AG08395 (cell line): ENCODE measurements at places on chromosomes 1 and 21.

DNA sequence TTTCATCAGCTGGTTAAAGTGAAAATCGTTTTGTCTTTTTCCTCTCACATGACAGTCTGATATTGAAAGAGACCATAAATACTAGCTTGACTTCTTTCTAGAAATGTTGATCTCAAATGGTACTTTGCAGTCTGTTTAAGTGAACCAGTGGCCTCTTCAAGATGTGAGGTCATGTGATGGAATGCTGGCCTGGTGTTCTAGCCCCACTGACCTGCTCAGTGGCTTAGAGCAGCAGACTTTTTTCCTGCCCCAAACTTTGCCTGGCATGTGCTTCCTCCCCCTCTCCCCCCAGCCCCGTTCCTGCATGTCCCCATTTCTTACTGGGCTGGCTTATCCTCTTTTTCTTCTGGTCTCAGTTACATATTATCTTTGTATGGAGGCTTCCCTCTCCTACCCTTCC, 34.3 kb downstream of the ZYG11A start:
- DNase-seq = no peak

GRCh38 chr1:92485381-92486250, 1.1 kb downstream of the GFI1 start:
- DNase-seq = no peak

- no peak for DNase-seq
Measured at GRCh38 chr1:146051452-146051851, 29.9 kb upstream of the HJV start.

GRCh38 chr1:40985161-40985560, 5.7 kb downstream of the CTPS1 start:
- DNase-seq = no peak

DNA sequence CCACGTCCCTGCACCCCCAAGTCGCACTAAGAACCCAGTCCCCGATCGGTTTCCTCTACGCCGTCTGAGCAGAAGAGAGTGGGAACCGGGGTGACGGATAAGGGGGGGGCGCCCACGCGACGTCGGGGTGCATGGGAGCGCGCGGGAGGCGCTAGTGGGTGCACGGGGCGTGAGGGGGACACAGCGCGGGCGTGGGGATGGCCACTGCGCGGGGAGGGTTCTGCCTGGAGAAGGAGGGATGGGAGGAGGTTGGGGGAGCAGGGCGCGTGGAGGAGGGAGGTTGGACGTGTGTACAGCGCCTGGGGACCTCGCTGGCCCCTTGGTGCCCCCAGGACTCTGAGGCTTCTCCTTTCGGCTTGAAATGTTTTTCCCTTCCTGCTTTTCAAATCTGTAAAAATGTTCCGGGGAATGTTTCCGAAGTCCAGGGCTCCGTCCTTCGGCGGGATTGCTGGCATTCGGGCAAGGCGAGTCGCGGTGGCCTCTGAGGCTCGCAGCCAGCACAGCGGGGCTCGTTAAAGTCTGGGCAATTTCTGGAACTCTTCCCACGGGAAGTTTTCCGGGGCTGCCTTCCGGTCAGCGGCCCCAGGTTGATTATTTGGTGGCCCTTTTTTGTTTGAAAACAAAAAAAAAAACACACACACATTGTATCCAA, 13.1 kb downstream of the RNF220 start:
- DNase-seq = no peak

- DNase-seq = peak; percentile 70
Measured at GRCh38 chr1:24236789-24237371, 49.8 kb upstream of the IFNLR1 start.

DNA sequence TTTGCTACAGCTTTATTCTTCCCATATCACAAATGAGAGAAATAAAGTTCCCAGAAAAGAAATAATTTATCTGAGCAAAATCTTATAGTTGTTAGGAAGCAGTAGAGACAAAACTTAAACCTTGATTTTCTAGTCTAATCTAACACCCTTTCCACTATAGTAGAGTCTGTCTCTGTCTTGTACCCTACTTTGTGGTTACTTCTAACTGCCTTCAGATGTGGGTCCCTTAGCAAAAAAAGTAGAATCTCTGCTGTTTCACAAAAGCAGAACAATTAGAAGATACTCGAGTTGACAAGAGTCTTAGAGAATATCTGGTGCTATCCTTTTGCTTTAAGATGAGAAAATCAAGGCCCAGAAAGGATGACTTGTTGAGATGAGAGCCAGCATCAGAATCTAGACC, 48.1 kb upstream of the FGGY start:
- DNase-seq = no peak

DNA sequence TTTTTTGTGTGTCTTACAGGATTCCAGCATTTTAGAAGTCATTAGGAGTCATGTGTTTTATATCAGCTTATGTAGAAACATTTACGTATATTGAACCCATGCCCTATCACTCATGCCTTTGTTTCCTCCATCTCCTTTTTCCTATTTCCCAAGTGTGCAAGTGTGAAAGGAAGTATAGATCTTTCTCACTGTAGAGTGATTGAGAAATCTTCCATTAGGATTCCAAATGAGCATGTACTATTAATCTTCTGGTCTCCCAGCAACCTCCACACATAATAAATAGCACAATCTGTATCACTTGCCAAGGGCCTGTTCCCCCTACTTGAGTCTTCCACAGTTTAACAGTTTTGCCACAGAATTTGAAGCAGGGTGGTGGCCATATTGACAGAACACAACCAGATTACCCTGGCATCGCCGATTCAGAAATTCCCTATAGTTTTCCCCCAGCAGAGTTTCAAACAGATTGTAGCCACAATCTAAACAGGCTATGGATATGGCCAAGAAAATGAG, 1052.8 kb downstream of the TTLL7 start:
- DNase-seq = no peak

- DNase-seq = no peak
Measured at GRCh38 chr1:44424747-44425146, 19.7 kb downstream of the RNF220 start.

DNA sequence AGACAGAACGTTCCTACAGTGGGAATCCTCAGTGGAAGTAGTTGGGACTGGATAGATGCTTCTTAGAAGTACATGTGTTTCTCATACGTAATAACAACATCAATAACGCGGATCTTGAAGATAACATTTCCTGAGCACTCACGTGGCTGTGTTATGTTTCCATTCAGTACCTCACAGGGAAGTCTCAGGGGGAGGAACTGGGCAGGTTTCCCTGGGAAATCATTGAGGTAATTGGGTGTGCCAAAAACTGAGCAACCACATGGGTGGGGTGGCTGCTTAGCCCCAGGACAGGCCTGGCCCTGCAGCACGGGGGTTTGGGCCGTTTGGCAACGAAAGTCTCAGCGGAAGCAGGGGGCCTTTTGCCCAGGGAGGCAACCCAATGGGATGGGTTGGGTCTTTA, 133.8 kb downstream of the ZSCAN20 start:
- no peak for DNase-seq

DNA sequence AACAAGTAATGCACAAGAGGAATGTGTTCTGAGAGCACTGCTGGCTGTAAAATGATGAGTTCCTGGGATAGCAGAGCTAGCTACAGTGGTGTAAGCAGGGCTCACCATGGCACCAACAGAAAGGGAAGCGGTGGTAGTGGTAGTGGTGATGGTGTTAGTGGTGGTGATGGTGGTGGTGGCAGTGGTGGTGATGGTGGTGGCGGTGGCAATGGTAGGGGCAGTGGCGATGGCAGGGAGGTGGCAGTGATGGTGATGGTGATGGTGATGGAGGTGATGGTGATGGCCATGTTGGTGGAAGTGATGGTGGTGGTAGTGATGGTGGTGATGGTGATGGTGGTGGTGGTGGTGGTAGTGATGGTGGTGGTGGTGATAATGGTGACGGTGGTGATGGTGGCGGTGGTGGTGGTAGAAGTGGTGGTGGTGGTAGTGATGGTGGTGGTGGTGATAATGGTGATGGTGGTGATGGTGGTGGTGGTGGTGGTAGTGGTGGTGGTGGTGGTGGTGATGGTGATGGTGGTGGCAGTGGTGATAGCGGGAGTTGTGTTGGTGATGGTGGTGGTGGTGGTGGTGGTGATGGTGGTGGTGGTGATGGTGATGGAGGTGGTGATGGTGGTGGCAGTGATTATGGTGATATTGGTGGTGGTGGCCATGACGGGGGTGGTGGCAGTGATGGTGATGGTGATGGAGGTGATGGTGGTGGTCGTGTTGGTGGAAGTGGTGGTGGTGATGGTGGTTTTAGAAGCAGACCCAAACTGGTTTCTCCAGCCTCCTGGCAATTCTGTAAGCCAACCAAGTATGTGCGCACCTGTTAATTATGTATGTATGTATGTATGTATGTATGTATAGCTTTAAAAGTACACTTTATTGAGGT, 254.1 kb downstream of the TRABD2B start:
- DNase-seq = no peak

DNA sequence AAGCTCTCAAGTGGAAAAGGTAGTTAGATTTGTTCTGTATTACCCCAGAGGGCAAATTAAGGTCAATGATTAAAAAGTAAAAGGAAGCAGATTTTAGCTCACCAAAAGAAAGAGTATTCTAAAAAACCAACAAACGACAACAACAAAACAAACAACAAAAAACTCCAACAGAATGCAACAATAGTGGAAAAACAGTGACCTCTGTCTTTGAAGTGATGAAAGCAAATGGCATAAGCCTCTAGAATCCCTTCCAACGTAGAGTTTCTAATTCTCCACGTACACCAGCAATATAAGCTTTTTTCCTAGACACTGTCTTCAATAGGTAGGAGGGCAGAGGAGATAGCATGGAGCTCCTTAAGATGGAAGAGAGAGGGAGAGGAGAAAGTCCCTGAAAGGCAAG, 359.1 kb downstream of the TTLL7 start:
- DNase-seq = no peak

DNA sequence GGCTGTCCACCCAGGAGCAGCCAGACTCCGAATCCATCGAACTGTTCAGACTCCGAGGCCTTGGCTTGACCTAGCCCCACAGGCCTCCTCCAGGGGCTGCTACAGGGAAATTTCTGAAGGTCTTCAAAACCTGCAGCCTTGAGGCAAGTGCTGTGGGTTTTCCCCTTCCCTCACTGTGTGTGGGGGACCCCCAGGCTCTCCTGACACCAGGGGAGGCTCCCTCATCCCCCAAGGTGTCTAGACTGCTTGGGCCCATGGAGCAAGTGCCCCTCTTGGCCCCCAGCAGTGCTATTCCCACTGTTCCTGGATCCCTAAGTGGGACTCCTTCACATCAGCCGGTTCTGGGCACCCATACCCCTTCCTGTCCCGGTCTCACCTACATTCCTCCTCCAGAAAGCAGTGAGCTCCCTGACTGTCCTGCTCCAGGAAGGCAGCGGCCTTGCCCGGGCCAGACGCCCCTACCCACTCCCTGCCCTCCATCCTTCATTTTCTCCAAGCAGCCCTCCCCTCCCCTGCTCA, 814 bp downstream of the PAQR7 start:
- no peak for DNase-seq

DNA sequence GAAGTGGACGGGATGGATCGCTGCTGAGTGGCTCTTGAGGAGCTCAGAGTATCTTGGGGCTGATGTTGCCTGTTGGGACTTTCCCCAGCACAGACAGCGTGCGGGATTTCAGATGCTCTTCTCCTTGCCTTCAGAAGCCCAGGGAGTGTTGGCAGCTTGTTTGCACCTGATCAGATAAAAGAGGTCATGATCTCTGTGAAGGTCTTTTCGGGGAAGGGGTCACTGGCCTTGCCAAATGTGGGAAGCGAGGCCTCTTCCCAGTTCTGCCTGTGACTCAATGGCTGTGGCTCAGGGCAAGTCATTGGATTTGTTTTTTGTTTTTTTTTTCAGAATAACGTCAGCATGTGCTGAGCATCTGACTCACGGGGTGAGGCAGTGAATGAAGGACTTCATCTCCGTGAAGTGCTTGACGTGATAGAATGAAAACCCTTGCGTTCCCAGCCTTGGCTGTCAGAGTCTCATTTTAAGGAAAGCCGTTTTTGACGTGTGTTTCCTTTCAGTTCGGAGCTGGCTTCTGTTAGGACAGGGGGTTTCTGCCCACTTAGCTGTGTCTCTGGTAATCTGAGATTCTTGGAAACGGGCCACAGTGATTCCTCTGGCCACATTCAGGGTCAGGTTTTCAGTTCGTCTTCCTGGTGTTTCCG, 46.7 kb downstream of the GALNT2 start:
- peak; percentile 94 for DNase-seq

DNA sequence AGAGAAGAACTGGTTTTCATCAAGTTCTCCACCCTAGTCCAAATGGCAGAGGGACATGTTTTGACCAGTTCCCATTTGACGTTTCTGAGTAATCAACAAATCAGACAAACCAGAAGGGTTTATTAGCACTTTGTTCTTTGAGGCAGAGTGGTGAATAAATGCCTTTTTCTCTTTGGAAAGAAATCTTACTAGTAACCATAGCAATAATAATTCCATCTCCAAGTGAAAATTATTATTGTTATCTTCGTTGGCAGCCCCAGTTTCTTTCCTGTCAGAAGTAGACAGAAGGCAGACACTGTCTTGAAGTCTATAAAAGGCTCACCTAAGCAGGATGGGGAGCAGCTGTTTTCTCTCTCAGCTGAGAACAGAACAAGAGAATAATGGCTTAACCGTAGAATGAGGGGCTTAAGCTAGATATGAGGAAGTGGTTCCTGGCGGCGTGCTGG, 391.6 kb downstream of the PBX1 start:
- DNase-seq = no peak

DNA sequence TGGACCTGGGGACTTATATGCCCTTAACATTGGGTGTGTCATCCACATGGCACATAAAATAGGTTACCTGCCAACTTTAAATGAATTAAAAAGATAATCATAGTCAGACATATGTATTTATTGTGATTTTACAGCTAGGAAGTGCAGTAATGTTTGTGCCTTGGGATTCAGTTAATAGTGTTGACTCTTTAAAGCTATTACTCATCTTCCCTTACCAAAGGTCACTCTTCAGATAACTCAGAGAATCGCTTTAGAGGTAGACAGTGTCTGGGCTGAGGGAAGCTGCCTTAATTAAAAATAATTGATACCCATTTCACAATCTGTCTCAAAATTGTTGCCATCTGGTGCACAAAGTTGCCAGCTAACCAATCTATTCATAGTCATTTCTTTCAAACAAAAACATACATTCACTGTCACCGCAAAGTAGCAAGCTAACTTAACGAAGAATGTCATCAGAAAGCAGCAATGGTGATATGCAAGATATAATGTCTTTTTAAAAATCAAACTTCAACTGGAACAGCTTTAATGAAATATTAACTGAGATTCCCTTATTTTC, 3.0 kb upstream of the KRTAP15-1 start:
- DNase-seq = no peak

DNA sequence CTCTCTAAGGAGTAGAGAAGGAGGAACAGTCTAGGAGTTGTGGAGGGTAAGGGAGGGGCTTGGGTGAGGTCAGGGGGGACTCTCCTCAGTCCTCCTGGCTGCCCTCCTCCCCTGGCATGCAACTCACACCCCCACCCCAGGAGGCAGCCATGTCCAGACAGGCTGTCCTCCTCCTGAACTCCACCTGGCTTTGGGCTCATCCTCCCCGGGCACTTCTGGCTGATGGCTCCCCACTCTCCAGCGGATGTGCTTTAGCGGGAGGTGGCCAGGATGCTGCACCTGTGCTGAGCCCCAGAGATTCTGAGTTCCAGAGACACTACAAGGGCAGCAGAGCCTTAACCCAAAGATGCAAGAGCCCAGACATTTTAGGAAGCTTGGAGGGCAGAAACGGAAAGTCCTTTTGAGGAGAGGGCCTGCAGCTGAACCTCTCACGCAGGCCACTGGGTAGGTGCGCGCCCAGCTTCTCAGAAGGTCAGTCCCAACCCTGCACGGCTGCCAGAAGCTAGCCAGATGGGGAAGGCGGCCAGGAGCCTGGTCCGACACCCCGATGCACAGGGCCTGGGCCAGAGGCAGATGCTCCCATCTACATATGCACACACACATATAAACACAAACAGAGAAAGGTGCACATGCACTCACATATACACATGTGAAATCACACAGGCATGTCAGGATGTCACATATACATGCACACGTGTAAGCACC, 83.4 kb downstream of the PDE9A start:
- DNase-seq = no peak
